ENCODE measurements at places on chromosomes 7 and 10.

- no peak for DNase-seq
Observed at GRCh38 chr10:26746061-26746460, 48.6 kb downstream of the PDSS1 start.

GRCh38 chr7:34846976-34847375, 189.0 kb downstream of the NPSR1 start:
- no peak for DNase-seq

DNA sequence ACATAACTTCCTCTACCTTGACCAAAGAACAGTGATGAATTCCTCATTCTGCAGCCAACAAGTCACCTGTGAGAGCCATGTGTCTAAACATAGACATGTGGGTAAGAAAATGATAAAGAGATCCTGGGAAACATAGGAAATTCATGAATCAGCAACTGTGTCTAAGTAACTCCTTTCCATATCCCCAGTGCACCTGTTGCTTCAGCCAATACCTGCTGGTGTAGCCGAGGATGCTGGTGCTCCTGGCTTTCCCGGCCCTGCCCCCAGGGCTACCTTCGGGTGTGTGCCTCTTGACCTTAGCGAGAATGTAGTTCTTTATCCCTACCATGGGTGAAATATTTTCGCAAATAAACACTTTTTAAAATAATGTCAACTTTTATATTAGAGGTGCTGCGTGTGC, 114.1 kb downstream of the OR13A1 start:
- no peak for DNase-seq

GRCh38 chr10:126456632-126457031, 68.4 kb upstream of the ADAM12 start:
- DNase-seq = no peak

- DNase-seq = no peak
Observed at GRCh38 chr7:8592167-8592566, 158.8 kb downstream of the NXPH1 start.

DNA sequence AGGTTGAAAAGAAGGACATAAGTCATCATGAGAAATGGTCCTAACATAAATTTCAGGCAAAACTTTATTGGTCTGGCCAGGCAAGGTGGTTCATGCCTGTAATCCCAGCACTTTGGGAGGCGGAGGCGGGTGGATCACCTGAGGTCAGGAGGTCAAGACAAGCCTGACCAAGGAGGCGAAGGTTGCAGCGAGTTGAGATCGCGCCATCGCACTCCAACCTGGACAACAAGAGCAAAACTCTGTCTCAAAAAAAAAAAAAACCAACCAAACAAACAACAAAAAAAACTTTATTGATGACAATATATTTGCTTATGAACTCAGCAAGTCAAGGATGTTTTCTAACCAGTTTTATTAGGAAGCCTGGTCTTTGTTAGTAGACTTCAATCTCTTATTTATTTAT, 54.6 kb upstream of the ARHGAP21 start:
- DNase-seq = no peak

DNA sequence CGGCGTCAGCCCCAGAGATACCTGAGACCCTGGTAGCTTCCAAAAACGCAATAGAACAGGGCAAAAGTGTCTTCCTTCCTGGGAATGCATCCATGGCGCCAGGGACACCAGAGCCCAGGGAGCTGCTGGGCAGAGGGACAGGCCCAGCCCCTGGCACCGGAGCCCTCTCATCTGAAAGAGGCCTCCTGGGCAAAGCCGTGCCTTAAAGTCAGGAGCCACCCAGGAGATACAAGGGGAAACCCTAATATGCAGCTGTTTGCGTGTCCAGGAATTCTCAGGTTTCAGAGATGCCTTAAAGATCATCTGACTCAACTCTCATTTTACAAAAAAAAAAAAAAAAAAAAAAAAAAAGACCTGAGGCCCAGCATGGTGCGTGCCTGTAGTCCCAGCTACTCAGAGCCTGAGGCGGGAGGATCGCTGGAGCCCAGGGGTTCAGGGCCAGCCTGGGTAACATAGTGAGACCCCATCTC, 28.0 kb downstream of the NUDT1 start:
- no peak for DNase-seq

DNA sequence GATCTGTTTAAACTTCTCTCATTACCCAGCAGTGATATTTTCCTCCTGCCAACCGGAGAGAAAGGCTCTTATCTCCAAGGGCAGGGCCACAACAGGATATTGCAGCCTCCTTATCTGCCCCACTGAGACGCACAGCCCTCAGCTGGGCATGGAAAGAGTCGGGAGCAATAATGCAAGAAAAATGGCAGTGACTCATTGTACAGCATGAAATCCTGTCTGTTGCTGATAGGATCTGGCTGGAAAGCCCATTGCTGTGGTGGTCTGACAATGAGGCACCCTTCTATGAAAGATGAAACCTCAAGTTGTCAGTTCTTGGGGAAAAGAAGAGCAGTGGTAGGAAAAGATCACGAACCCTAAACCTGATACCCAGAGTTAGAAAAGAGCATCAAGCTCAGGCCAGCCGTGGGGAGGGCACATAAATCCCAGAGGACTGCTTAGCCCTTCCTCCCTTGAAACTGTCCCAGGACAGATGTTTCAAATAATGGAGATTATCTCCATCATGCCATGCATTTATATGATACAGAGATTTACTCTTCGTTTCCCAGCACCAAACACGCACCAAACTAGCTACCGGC, 47.0 kb upstream of the FIGNL1 start:
- DNase-seq = no peak

DNA sequence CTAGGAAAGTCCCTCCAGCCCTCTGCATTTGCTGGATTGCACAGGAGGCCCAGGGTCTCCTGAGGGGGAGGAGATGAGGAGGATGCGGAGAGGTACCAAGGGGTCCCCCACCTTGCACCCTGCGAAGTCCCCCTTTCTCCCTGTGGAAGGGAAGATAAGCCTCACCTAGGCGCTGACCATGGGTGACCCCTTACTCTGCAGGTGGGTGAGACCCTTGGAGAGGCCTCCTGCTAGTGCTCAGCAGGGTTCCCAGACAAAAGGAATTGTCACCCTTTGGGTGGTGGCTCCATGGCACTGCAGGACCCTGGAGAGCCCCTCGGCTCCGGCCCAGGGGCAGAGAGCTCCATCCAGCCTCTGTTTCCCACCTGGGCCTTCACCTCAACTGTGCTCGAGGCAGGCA, 107.0 kb upstream of the RET start:
- DNase-seq = no peak

- no peak for DNase-seq
Observed at GRCh38 chr7:131908714-131909113, 352.3 kb upstream of the PODXL start.

GRCh38 chr10:22159180-22159579, 58.6 kb downstream of the EBLN1 start:
- DNase-seq = no peak

DNA sequence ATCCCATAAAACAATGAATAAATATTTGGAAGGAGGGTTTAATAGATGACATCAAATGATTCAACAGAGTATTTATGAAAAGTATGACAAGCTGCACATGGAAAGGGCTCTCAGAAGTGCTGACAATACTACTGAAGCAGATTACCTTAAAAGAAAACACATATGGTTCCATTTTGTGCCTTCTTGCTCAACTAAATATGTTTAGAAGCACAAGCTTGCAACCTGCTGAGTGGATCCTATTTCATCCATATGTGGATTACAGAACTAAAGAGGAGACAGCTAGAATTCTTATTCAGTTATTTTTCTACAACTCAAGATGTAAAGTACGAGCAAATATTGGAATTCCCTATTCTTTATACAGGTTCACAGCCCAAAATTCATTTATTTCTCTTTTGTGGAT, 340.6 kb downstream of the TFEC start:
- DNase-seq = no peak

- DNase-seq = no peak
Observed at GRCh38 chr7:18624459-18624858, 128.9 kb downstream of the HDAC9 start.

GRCh38 chr7:81691199-81691821, 78.5 kb downstream of the HGF start:
- no peak for DNase-seq

GRCh38 chr10:92850185-92850584, 1.9 kb downstream of the EXOC6 start:
- DNase-seq = no peak

- no peak for DNase-seq
Observed at GRCh38 chr10:16466001-16466400, 29.2 kb downstream of the PTER start.

DNA sequence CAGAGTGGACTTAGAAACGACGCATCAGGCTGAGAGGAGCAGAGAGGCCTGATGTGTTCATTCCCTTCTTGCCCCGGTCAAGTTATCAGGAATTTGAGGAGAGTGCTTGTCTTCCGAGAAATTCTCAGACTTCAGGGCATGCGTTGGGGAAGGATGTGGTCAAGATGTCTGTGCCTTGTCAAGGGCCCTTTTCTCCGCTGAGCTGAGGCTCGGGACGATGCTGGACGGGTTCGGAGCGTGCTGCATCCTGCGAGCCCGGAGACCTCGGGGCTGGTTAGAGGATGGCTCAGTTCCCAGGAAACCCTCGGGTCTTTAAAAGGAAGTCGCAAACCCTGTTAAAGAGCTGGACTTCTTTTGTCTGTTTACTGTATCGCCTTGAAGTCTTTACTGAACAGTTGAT, 325.4 kb downstream of the ADARB2 start:
- no peak for DNase-seq

GRCh38 chr10:43225004-43225786, 41.7 kb downstream of the RASGEF1A start:
- no peak for DNase-seq

- no peak for DNase-seq
Observed at GRCh38 chr10:107450056-107450455, 285.6 kb upstream of the SORCS1 start.

DNA sequence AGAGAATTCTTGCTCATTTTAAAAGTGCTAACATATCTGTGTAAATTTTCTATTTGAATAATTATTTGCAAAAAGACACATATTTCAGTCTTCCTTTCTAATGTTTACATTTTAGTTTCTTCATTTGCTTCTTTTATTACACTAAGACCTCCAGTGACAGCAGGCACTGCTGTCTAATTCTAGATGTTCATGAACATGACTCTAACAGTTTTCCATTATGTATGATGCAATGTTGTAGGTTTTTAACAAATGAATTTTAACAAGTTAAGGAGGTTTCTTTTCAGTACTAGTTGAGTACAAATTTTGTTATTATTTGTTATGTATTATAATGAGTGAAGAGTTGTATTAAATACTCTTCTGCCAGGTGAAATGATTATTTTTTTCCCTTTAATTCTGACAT, 83.6 kb downstream of the GRB10 start:
- no peak for DNase-seq

DNA sequence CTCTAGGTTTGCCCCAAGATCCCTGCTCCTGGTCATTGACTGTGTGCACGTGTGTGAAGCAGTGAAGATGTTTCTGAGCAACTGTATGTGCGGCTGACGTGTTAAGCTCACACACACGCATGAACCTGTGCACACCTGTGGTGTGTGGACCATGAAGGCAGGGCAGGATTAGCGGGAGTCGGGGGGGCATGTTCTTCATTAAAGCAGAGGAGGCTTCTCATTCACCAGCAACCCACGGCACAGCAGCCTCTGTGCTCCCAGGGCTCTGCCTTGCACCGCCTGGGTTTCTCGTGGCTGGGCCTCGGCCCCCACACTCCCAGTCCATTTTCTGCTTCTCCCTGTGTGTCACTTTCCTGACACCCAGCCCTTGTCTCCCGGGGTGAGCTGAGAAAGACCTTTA, 824 bp upstream of the TACR2 start:
- no peak for DNase-seq

DNA sequence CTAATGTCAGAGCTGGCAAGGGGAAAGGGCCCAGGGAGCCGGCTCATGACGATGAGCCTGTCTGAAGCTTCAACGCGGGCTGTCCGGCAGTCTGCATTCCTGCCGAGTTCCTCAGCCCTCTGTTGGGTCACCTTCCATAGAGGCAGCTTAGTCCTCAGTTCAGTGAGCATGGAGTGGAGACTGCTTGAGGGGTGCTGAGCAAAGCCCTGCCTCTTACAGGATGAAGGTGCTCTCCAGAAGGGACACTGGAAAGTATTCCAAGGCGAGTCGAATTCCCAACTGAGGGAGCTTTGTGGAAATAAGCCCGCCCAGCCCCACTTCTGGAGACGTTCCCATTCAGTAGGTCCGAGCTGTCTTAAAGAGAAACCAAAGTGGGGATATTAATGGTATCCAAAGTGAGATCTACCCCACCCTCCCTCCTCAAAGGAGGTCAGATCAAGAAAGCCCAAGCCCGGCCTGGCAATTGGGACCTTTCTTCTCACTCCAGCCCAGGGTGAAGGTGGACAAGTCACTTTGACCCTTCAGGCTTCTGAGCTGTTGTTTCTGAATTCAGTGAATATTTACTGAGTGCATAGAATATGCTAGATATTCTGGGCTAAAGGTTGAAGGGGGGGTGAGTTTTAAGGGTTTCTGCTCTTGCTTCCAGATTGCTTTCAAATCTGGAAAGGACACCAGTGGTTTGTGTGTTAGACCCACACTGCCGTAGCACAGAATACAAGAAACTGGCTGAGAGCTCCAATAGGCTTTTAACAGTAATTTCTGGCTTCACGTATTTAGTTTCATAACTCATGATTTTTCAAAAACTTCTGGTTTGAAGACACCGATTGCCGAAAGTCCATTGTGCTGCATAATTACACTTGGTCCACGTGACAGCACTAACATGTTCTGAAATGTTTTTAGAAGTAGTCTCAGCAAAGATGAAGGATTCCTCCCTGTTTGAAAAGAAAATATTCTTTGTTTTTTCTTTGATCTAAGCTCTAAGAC, 3.5 kb downstream of the EGFR start:
- no peak for DNase-seq

DNA sequence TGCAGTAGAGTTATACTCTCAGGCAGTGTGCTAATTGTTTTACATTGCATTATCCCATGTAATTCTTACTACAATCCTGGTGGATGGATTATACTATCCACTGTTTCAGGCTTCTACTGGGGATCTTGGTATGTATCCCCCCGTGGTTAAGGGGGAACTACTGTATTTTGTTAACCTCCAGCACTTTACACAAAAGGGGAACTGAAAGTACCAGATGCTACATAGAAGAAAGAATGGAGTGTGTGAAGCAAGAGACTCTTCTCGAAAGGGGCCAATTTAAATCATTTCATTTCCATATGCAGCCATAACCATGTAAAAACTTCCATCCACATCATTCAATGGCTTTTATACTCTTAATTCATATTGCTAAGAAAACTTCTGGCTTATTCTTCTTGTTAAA, 69.4 kb downstream of the C1GALT1 start:
- no peak for DNase-seq

GRCh38 chr7:4203626-4204512, 478.2 kb upstream of the FOXK1 start:
- DNase-seq = no peak

- no peak for DNase-seq
Observed at GRCh38 chr10:63614371-63614891, 93.2 kb downstream of the REEP3 start.

GRCh38 chr10:55160655-55161283, 359.7 kb upstream of the PCDH15 start:
- DNase-seq = no peak
